Epithelial cell of alveolus of lung (primary cell): ENCODE measurements at places on chromosomes 16 and 17. TPM values are rescaled to one million over a fixed set of nuclear protein-coding genes. Genes with fewer than 3 reads are reported as not detected.

Gene HEXIM1
- total RNA-seq: 13.7 and 28.3 TPM in 2 replicates

Gene SLC13A2
- total RNA-seq: not detected in 2 replicates

Gene GAS2L2
- not detected in 2 replicates for total RNA-seq

Gene WNK4
- total RNA-seq: 0.32 and 0.39 TPM in 2 replicates

Gene KRTAP3-2
- not detected in 2 replicates for total RNA-seq

Gene RGS11
- 0.13 and 0.88 TPM in 2 replicates for total RNA-seq

Gene GNAO1
- total RNA-seq: 0.08 TPM in 1 of 2 replicates, not detected in the other

Gene KRT34
- total RNA-seq: 8.0 TPM in 1 of 2 replicates, not detected in the other

Gene FBXW10B
- total RNA-seq: 0.13 TPM in 1 of 2 replicates, not detected in the other

Gene KRT27
- not detected in 2 replicates for total RNA-seq

Gene KRTAP16-1
- total RNA-seq: not detected in 2 replicates

Gene TMEM219
- 169 and 182 TPM in 2 replicates for total RNA-seq

Gene CMTM2
- total RNA-seq: not detected in 2 replicates
